ENCODE measurements at places on chromosomes 4 and X. TPM values are rescaled to one million over a fixed set of nuclear protein-coding genes. Genes with fewer than 3 reads are reported as not detected.

DNA sequence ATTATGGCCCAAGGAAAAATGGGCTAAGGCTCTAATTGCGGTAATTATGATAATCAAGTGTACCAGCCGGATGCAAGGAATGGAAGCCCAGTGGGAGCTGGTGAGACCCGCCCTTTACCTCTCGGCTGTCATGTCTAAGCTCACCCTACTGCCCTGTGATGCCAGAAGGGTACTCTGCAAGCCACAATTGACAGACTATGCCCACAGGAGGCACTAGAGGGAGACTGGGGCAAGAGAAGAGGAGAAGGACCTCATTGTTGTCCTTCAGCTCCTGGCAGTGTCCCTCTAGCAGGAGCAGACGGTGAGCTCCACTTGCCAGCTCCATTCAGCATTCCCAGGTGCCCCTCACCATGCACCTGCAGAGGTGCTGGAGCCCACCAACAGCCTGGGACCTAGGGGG lies 141.8 kb downstream of the SMIM20 start:
- DNase-seq, result no peak

GRCh38 chr4:170090352-170091052 lies 746 bp upstream of the AADAT start:
- DNase-seq, result peak; percentile 8

GRCh38 chr4:71411981-71412380 lies 73.2 kb downstream of the SLC4A4 start:
- DNase-seq, result no peak

GRCh38 chr4:88646528-88647280 lies 50.9 kb downstream of the NAP1L5 start:
- DNase-seq, result no peak

DNA sequence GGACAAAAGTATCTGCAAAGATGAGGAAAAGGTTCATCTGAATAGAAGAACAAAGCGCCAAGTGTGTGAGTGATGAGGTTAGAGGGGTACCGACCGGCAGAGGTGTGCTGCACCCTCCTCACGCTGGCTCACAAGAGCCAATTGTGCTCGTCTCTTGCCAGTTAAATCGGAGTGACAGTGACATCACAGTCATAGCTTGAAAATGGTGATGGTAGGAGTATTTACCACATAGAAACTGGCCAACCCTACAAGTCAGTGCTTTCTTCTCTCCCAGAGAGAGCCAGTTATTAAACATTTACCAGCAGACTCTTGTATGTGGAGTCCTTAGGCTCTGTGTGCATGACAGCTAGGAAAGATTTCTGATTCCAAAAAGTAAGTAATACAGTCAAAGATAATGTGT lies 32.4 kb downstream of the CLDN22 start:
- DNase-seq, result no peak

GRCh38 chr4:185902654-185903053 lies 90.7 kb upstream of the SORBS2 start:
- DNase-seq, result no peak

DNA sequence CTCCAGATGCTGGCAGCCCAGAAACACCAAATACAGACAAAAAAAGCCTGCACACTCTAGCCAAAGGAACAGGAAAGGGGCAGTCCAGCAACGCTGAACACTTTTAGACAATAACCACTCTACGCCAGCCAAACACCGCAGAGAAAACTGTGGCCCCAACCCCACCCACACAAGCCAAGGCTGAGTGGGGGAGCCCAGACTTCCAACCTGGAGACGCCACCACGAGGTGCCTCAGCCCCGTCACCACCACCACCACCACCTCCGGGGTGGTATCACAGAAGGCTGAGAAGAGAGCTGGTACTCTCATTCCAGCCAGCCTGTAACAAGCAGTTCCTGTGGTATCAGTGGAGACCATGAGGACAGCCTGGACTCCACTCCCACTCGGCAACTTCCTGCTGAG lies 22.8 kb downstream of the MEPE start:
- no peak for DNase-seq

- DNase-seq, result no peak
These were observed 11.7 kb downstream of the ADGRL3 start for GRCh38 chr4:61211781-61212180.

GRCh38 chr4:139438141-139438540 lies 15.8 kb upstream of the RAB33B start:
- no peak for DNase-seq

- DNase-seq, result no peak
These were observed 68.7 kb downstream of the CRMP1 start for GRCh38 chr4:5824227-5824626.

DNA sequence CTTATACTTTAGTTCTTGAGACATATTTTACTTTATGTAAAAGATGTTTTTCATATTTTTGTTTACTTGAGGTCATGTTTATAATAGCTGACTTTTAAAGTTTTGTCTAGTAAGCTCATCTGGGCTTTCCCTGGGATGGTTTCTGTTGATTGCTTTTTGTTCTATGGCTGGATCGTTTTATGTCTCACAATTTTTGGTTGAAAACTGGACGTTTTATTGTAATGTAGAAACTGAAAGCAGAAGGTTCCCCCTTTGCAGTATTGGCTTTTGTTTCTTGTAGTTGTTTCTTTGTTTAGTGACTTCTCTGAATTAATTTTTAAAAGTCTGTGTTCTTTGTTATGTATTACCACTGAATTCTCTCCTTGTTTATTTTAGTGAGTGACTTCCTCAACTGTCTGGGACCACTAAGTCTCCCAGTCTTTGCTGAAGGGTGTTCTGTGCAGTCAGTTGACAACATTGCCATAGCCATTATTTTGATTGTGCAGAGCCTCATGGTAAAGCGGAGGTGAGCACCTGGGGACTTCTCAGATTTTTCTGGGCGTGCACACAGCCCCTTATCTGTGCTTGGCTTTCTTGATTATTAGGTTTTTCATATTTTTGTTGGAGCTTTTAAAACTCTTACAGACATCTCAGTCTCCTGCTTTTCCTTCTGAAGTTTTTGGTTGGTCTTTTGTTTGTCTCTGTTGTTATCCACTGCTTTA lies 31.0 kb downstream of the KDM6A start:
- DNase-seq, result no peak

DNA sequence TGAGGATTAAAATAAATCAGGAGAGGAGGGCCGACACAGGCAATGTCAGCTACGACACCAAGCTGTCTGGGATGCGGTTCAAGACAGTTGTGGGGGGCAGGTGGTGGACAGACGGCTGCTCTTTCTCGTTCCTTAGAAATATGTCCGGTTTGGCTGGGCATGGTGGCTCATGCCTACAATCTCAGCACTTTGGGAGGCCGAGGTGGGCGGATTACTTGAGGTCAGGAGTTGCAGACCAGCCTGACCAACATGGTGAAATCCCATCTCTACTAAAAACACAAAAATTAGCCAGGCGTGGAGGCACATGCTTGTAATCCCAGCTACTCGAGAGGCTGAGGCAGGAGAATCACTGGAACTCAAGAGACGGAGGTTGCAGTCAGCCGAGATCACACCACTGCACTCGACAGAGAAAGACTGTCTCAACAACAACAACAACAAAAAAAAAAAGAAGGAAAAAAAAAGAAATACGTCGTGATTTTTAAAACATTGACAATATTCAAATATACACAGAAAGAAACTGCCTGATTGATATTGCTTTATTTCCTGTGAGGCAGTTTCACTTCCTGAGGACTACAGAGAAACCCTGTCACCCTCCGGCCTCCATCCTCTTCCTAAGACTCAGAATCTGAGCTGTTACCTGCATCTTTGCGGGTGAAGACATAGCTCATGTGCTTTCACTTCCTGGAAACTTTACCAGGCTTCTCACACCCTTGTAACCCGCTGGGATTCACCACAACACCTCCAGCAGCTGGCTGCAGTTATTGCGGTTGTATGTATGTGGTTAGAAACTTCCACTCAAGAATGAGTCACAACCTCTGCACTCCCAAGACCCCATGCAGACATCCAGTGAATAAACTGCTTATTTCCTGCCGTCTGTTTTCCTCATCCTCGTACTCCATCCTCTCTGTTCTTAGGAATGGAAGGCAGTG lies 63.8 kb upstream of the STS start:
- peak; percentile 97 for DNase-seq

DNA sequence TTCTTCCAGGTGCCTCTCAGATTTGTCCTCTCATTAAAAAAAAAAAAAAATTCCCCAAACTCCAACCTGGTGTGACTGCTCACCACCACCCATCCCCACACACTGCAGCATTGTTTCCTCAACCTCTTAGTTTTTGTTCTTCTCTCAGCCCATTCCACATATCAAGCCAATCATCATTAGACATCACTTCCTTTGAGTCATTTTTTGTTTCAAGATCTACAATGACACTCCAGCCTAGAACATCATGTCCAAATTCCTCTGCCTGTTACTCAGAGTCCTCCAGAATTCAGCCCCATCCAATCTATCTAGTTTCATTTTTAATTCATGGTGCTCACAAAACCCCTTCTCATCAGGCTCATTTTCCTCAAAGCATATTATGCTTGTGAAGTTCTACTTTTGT lies 262.5 kb upstream of the TEX13A start:
- DNase-seq, result no peak

DNA sequence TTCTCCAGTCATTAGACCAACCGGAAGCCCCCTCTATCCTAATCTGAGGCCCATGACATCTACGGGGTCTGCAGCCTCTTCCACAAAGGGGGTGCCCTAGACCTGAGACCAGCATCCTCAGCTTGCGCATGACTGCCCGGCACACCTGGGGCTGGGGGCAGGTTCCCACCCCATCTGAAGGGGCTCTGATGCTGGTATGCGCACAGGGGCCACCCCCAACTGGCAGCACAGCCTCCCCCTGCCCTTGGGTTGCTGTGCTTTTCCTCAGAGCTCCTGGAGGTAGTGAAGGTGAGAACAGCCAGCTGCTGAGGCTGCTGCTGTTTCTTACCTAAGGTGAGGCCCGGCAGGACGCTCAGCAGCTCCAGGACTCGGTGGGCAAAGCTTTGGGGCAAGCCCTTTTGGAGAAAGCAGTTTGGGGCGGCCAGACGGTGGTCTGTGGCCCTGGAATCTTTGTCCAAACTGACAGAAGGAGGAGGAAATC lies 18.9 kb upstream of the CPLX1 start:
- DNase-seq, result no peak

DNA sequence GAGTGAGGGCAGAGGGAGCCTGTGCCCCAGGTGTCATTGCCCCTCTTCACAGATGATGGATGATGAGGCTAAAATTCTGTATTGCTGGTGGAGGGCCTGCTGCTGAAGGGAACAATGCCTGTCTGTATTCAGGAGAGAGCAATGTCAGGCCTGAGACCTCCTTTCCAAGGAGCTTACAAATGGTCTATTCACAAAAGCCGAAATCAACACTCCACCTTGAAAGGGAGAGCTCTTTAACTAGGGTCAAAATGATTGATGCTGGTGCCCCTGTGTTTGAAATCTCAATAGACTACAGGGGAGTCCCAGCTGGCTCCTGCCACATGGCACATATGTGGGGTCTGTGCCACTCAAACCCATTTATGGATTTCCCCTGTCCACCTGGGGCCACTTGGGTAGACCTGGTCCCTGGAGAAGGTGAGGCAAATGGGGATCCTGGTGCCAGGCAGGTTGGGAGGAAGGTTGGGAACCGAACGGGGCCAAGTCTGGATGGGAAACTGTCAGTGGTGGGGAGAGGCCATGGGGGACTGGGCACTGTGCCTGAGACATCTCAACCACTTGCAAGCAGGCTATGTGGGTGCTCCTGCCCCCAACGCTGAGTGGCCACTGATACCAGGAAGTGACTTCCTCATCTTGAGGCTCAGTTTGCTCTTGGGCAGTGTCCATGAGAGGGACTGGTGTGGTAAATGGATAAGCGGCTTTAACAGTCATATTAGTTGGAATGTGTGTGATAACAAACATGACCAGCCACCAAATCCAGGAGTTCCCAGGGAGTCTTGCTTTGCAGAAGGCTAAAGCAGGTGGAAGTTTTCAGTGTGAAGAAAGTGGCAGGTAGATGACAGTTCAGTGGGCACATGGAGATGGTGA lies 223.8 kb upstream of the PSAPL1 start:
- DNase-seq, result peak; percentile 54

DNA sequence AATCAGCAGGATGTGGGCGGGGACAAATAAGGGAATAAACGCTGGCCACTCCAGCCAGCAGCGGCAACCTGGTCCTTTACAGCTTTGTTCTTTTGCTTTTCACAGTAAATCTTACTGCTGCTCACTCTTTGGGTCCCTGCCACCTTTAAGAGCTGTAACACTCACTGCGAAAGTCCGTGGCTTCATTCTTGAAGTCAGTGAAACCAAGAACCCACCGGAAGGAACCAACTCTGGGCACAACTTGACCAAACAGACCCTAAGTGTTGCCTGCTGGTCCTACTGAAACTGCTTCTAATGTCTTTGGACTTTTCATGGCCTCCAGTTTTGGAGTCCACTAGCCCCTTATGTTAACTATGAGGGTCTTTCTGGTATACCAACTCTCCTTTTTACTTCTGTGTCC lies 566.2 kb upstream of the IGFBP7 start:
- no peak for DNase-seq

DNA sequence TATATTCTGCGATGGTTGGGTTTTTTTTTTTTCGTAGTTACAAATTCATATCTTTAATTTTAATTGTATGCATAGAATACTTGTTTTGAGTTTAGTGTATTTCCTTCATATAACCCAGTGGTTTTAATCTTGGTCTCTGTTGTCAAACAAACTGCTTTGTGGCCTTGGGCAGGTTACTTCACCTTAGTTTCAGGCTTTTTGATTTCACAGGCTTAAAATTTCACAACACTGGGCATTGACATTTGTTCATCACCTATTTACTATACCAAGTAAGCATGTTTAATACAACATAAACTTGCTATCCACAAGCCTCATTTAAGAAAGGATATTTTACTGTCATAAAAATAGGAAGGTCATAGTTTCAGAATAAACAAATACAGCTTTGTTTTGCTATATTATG lies 14.7 kb downstream of the RAPGEF2 start:
- DNase-seq, result no peak

DNA sequence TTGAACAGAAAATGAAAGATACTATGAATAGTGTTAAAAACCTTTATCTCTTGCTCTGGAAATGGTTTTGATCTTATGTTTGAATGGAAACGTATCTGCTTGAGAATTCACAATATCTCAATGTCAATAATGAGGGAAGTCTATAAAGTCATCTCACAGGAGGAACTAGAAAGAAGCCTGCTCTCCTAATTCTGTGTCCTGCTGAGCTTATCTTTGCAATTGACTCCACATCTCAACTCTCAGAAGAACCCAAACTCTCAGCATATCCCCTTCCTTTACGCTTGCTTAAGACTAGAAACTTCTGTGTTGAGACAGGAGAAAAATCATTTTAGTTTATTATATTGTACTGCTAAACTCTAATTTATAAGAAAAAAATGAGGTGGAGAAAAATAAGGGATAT lies 8.3 kb upstream of the PF4V1 start:
- no peak for DNase-seq

GRCh38 chrX:103063191-103063845 lies 653 bp downstream of the BEX1 start:
- DNase-seq, result peak; percentile 14

The GLOD5 gene
- total RNA-seq, result not detected

The PRDM5 gene
- total RNA-seq, result 14.6 TPM

The SSX1 gene
- total RNA-seq, result not detected

The ITM2A gene
- total RNA-seq, result not detected

The IL9R gene
- total RNA-seq, result 0.14 TPM

The PRSS12 gene
- total RNA-seq, result 3.0 TPM

The PNMA5 gene
- total RNA-seq, result not detected

The AREG gene
- not detected for total RNA-seq

The BMP3 gene
- not detected for total RNA-seq

The MAP3K15 gene
- 0.86 TPM for total RNA-seq

The CXorf65 gene
- total RNA-seq, result not detected

The RASL11B gene
- total RNA-seq, result not detected

The STBD1 gene
- 2.8 TPM for total RNA-seq

The NR3C2 gene
- 3.3 TPM for total RNA-seq

The TCEAL3 gene
- total RNA-seq, result 16.9 TPM

The ZDHHC15 gene
- not detected for total RNA-seq

The ASB9 gene
- 25.4 TPM for total RNA-seq

The COL4A6 gene
- total RNA-seq, result 0.03 TPM

The FAM9B gene
- not detected for total RNA-seq

The SPANXB1 gene
- total RNA-seq, result 5.3 TPM
